ENCODE measurements at places on chromosomes 2 and 18.

DNA sequence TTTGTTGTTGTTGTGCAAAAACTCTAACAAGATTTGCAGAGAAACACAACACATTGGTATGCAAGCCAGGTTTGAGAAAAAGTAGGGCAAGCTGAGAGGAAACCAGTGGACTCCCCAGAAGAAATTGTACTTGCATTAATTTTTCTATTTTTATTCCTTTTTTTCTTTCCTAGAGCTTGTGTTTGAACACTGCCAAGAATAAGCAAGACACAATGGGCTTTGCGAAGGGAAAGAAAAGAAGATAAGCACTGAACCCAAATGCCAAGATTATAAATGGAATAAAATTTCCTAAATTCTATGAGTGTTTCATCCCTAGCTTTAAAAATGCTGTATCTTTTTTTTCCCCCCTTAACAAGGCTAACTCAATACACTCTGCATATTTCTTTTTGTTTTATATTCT lies 17.0 kb upstream of the CYTIP start:
- no peak for DNase-seq

- DNase-seq, result no peak
These were observed 31.8 kb downstream of the TGIF1 start for GRCh38 chr18:3481696-3482210.

DNA sequence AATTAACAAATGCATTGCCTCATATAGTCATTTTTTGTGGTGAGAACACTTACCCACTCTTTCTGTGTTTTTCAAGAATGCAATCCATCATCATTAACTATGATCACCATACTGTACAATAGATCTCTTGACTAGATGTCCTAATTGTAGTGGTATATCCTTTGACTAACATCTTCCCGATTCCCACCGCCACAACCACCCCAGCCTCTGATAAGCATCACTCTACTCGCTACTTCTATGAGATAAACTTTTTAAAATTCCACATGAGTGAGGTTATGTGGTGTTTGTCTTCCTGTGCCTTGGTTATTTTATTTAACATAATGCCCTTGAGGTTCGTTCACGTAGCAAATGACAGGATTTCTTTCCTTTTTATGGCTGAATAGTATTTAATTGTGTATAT lies 6.6 kb downstream of the VWA3B start:
- DNase-seq, result no peak

- no peak for DNase-seq
These were observed 96.6 kb upstream of the GPR45 start for GRCh38 chr2:105144941-105145300.

GRCh38 chr18:12645751-12646203 lies 12.1 kb downstream of the SPIRE1 start:
- no peak for DNase-seq

GRCh38 chr18:41754332-41754731 lies 200.7 kb upstream of the PIK3C3 start:
- DNase-seq, result no peak
